Naive thymus-derived CD4-positive, alpha-beta T cell (primary cell): ENCODE measurements at places on chromosomes 16 and 17. TPM values are rescaled to one million over a fixed set of nuclear protein-coding genes. Genes with fewer than 3 reads are reported as not detected.

GRCh38 chr17:18961634-18962493, 9.9 kb downstream of the SLC5A10 start:
- DNase-seq, result no peak

DNA sequence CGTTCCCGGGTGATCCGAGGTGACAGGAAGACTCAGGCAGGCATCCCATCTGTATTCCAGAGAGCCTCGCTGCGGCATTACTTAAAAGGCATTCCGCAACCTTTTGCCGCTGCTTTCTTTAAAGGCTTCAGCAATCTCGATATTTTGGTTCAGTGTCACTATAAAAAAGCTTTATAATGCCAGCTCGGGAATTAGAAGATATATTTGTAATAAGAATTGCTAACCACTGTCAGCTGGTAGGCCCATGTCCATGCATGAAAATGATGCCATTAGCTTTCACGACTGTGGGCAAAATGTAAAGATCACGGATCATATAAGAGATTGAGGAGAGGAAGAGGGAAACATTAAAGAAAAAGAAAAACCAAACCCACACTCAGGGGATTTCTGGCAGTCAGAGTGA, 578.6 kb upstream of the CDH5 start:
- DNase-seq, result no peak

DNA sequence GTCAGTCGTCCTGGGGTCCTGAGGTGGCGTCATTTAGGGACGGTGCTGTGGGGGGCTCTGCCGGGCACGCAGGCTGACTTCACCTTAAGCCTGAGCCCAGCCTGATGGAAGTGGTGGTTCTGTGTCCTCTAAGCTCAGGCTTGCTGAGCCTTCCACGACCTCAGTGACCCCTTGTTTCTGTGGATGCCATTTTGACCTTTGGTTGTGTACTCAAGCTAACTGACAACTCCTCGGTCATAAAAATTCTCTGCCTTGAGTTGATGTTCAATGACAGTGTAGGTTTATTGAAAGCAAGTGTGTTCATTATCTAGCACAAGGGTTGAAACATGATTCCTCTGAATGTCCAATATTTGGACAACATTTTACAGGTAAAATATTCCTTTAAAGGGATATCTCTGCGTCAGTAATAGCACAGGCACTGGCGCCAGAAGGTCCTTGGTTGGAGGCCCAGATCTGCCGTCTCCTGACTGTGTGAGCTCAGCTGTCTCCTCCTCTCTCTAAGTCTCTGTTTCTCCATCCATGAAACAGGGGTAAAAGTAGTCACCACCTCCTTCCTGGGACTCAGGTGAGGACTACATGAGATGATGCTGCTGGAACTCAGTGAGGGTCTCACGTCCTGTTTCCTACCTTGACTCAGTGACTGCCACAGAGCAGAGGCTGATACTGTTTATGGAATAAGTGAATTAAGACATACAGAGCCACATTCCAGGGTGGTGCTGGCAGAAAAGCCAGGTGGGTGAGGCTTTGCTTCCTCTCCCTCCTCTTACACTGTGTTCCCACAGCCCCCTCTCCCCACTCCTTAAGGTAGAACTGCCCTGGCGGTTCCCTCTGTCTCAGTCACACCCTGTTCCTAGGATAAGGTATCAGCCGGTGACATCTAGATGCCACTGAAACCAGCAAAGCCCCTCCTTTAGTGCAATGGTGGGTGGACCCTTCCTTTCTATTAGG, 75.7 kb downstream of the IRF8 start:
- no peak for DNase-seq

GRCh38 chr17:28029044-28029443, 13.4 kb upstream of the NLK start:
- DNase-seq, result no peak

DNA sequence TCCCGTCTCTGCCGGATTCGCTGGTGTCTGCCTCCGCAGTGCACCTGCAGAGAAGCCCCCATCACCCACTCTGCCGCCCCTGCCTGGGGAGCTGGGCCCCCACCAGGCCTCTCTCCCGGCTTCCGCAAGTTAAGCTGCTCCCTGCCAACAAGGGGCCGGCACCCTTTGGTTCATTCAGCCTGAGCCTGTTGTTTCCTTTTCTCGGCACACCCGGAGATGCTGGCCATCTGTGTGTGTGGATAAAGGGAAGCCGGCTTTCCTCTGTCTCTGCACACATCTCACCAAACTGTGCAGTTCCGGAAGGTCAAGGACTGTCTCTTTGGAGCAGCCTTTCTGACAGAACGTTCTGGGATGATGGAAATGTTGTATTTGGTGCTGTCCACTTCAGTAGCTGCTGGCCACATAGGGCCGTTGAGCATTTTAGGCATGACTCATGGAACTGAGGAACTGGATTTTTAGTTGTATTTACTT, 6.8 kb downstream of the MAPK8IP3 start:
- no peak for DNase-seq

GRCh38 chr17:68383120-68383442, 74.2 kb downstream of the WIPI1 start:
- DNase-seq, result no peak

- no peak for DNase-seq
Measured at GRCh38 chr16:31569360-31569717, 41.6 kb downstream of the AHSP start.

- DNase-seq, result no peak
Measured at GRCh38 chr17:49633762-49634484, 44.0 kb downstream of the SPOP start.

Gene AXIN2
- total RNA-seq, result 7.4 and 8.0 TPM in 2 replicates

Gene SDR42E2
- total RNA-seq, result 0.08 TPM in 1 of 2 replicates, not detected in the other

Gene CCL5
- 17.0 TPM for total RNA-seq
